ENCODE measurements at places on chromosomes 1 and 21.

GRCh38 chr1:44881011-44881632 is 38.1 kb upstream of the PTCH2 start:
- no peak for DNase-seq

GRCh38 chr21:39108291-39109162 is 74.7 kb downstream of the PSMG1 start:
- no peak for DNase-seq

GRCh38 chr1:13775459-13775858 is 75.5 kb downstream of the PRDM2 start:
- no peak for DNase-seq

DNA sequence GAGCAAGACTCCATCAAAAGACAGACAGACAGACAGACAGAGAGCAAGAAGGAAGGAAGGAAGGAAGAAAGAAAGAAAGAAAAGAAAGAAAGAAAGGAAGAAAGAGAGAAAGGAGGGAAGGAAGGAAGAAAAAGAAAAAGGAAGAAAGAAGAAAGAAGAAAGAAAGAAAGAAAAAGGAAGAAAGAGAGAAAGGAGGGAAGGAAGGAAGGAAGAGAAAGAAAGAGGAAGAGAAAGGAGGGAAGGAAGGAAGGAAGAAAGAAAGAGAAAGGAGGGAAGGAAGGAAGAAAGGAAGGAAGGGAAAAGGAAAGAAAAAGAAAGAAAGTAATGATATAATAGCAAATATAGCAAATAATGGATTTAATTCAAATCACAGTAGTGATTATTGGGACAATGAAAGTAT is 32.7 kb downstream of the CHML start:
- DNase-seq: no peak

DNA sequence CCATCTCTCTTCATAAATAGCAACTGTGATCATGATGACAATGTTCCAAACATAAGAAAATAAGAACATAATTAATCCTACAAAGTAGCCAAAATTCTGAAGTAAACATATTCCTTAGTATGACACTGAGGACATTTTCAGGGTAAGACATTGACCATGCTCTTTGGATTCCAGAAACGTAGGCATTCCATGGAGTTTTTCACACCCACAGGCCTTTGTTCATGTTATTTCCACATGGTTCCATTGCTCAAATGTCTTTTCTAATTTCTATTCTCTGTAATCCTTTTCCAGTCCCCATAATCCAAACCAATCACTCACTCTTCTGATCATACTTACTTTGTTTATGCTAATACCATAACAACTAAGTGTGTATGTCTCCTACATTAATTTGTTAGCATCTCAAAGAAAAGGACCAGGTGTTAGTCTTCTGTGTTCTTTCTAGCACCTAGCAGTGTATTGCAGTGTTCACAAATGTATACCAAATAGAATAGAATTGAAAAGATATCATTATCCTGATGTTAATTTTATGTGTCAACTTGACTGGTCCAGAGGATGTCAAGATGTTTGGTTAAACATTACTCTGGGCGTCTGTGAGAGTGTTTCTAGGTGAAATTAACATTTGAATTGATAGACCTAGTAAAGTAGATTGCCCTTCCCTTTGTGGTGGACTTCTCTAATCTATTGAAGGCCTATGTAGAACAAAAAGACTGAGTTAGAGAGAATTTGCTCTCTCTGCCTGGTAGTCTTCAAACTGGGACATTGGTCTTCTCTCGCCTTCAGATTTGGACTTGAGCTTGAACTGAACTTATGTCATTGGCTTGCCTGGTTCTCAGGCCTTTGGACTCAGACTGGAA is 516.6 kb downstream of the PTPRC start:
- no peak for DNase-seq

DNA sequence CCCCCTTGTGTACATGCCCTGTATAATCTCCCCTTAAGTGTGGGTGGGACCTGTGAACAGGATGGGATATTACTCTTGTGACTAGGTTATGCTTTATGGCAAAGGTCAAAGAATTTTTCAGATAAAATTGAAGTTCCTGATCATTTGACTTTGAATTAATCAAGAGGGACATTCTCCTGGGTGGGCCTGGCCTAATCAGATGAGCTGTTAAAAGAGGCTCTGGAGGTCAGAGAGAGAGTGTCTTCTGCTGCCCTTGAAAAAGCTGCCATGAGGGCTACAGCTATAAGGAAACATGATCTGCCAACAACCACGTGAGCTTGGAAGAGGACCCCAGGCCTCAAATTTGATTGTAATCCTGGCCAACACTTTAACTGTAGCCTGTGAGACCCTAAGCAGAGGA is 125.6 kb upstream of the CSF3R start:
- no peak for DNase-seq

DNA sequence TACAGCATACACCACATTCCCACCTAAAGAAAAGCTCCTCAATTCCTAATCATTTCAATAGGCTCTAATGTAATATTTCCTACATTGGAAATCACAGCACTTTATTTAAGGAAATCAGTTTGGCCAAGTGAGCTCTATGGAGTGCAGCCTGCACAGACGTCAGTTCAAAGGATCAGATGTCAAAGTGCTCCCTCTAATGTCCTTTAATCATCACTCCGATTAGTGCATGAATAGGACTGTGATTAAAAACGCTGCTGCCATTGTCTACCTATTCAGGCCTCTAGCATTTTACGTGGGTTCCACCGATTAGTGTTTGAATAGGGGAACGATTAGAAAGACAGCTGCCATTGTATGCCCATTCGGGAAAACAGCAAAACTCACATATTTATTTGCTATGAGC is 50.2 kb downstream of the DPYD start:
- no peak for DNase-seq

DNA sequence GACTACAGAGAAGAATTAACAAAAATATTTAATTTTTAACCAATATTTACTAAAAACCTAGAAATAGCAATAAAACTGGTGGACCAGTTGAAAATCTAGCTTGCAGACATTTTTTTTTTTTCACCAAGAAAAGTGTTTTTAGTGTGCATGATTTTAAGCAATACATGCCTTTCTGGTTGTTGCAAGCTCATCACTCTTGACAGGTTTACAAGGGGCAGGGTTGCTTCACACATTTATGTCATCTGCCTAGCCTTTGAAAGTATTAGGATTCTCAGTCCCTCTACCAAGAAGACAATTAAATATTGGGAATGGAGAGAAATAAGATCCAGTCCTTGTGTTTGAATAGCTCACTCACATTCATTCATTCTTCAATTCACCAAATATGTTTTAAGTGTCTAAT is 53.8 kb upstream of the LYPLAL1 start:
- DNase-seq: no peak

DNA sequence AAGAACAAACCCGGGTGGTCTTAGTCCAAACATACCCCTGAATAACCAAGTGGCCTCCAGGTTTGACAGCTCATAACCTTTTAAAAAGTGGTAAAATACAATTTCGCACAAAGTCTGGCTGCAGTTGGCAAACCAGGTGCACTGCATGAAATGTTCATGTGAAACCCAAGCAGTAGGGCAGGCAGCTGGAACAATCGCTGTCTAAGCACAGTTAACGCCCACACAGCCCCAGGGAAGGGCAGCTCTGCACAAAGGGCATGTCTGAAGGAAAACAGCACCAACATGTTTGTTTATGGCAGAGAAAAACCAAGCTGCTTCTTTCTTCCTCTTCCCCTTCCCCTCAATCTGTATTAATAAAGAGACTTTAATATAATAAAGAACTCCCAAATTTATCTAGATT is 49.5 kb downstream of the KIAA1614 start:
- no peak for DNase-seq

- no peak for DNase-seq
Observed at GRCh38 chr1:198726455-198726854, 87.6 kb downstream of the PTPRC start.

DNA sequence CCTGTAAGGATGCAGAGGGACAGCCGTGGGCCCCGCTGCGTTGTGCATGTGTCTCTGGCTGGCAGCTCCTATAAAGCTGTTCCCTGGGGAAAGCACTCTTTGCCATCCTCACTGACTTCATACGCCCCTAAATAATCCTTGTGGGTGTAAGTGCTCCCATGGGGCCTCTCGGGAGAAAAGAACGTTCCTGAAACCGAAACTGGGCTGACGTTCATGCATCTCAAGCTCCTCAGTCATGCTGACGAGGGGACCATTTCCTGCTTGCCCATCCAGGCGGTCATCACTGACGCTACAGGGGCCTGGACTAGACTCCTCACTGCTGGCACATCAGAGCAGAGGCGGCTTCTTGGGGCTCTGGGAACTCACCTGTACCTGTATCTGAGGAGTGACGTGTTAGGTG is 73.1 kb upstream of the USP24 start:
- no peak for DNase-seq

DNA sequence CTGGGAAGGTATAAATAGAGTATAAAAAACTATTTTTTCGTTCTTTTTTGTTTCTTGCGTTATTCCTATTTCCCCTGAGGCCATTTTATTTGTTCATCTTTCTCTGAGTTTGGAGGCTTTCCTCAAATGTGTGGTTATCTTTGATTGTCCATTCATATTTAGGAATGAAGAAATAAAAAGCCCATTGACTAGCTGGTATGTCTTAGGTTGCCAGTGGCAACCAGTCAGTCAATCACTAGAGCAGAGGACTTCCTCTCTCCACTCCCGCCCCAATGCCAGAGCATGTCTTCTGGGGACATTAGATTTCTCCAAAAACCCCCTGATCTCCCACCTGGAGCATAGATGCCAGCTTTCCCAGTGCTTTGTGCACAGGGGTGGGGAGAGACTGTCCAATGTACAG is 20.7 kb upstream of the FOXE3 start:
- no peak for DNase-seq

DNA sequence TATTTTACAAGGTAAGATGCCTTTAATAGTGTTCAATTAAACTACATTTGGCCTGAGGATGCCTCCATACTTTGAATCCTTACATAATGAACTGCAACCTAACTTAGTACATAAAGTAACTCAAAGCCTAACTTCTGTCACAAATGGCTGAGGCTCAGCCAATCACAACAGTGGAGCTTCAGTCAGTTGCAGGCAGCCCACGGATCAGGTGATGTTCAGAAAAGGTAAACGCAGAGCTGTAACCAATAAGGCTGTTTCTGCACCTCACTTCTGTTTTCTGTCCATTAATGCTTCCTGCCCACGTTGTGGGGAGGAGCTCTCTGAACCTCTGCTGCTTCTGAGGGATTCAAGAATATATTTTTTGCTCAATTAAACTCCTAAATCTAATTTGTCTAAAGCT is 94.8 kb upstream of the KIAA0040 start:
- no peak for DNase-seq

- DNase-seq: no peak
Observed at GRCh38 chr1:172360511-172360910, 60.0 kb upstream of the C1orf105 start.

DNA sequence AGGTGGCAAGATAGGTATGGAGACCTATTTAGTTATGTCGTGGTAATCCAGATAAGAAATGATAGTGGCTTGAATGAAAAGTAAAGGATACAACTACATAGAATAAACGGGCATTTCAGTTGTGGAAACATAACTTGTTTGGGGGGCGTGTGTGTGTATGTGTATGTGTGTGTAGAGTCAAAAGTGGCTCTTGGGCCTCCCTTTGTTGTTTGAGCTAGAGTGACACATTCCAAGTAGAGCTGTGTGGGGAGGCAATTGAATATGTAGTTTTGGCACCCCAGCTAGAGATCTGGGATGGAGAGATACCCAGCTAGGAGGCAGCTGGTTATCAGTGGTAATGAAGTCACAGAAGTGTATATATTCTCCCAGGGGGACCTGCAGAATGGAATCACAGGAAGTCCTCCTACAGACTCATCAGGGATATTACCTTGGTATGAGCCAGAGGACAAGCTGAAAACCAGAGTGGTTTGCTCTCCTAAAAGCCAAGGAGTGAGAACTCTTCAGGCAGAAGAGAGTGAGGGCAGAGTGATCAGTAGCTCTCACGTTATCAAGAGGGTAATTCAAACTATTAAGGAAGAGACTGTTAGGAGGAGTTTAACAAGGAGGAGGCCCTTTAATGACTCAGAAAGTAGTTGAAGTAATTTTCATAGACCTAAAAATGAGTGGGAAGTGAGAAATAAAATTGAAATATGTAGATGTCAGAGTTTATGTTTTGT is 5.1 kb downstream of the CR1L start:
- no peak for DNase-seq

GRCh38 chr1:69836971-69837636 is 269.4 kb downstream of the LRRC7 start:
- DNase-seq: no peak

DNA sequence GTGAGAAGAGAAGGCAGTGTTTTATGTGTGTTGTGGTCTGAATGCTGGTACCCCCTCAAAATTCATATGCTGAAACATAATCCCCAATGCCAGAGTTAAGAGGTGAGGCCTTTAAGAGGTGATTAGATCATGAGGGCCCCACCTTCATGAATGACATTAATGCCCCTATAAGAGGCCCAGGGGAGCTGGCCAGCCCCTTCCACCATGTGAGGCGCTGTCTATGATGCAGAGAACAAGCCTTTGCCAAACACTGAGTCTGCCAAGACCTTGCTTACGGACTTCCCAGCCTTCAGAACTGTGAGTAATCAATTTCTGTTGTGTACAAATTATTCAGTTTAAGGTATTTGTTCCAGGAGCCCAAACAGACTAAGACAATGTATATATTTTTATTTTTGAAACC is 20.2 kb downstream of the CAPZB start:
- no peak for DNase-seq

DNA sequence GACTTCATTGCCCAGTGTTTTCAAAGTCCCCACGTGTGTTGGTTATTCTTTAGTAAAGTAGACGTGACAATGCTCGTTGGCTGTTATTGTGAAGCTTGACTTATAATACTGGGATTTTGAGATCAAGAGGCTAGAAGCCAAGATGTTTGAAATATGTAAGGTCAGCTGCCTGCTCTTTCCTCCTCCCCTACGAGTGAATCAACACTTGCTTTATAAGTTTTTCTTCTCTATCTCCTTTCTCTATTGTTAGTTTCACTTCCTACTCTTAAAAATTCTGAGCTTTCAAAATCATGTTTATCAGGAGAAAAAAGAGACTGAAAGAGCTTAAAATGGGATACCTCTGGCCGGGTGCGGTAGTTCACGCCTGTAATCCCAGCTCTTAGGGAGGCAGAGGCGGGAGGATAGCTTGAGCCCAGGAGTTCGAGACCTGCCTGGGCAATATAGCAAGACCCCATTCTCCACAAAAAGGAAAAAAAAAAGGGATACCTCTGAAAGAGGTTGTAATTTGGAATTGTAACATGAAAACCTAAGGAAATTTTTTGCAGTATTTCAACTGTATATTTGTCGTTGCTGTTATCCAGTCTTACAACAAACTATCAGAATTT is 72.0 kb downstream of the EPB41 start:
- no peak for DNase-seq

- DNase-seq: no peak
Observed at GRCh38 chr1:192887426-192887825, 78.6 kb downstream of the RGS2 start.

GRCh38 chr1:151062741-151063371 is 2.7 kb downstream of the MLLT11 start:
- no peak for DNase-seq

All from stimulated activated CD8-positive, alpha-beta memory T cell treated with anti-CD3 and anti-CD28 coated beads, Interleukin-15, amount 100 ng/mL, for 1 hour (primary cell).